Bone marrow (tissue), 2 donors: ENCODE measurements at places on chromosomes 13 and 19.

GRCh38 chr13:107217251-107217650 is 649.3 kb upstream of the ARGLU1 start:
- DNase-seq, result no peak

DNA sequence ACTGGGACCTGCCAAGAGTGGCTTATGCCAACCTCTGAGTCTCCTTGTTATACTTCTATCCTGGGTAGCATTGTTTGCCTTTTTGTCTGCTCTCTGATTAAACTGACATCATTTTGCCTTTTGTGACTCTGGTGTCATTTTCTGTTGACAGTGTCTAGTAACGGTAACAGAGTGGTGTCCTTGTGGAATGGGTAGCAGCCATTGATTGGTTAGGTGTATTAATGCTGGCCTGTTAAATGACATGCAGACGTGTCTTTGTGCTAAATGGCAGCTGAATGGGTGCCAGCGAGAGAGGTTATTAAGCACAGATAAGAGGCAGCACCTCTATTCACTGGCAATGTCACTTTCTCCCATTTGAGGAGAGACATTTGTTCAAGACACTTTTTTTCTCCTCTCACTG is 1289.4 kb downstream of the PCDH9 start:
- no peak for DNase-seq

GRCh38 chr19:347946-348861 is 3.6 kb upstream of the MIER2 start:
- no peak for DNase-seq

DNA sequence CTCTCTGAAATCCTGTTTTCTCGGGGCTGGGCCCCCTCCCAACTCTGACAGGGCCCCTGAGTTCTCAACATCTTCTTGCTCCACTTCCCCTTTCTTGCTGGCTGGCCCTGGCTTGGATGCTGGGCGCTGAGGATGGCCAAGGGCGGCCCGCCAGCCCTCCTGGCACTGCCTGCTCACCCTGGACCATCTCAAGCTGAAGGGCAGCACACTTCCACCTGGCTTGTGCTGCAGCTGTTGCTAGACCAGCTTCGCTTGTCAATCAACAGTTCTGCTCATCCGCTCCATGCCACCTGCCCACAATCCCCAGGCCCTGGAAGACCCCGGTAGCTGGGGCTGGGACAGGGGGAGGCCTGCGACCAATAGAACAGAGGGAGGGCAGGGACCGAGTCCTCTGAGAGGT is 6.9 kb upstream of the GMIP start:
- no peak for DNase-seq

DNA sequence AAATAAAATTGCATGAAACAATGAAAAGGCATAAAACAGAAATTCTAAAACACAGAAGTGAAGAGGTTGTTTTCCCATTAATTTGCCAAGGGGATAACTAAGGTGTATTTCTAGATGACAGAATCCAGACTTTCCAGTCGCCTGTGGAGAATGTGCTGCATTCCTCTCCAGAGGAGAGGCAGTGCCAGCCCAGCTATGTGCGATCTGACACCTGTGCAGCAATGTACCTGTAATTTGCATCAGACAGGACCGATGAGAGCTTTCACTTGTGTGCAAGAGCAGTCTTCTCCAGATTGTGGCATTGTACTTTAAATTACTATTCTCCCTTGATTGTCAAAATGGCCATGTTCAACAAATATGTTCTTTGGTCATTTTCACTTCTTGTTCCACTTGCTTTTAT is 1037.9 kb downstream of the EFNB2 start:
- no peak for DNase-seq

DNA sequence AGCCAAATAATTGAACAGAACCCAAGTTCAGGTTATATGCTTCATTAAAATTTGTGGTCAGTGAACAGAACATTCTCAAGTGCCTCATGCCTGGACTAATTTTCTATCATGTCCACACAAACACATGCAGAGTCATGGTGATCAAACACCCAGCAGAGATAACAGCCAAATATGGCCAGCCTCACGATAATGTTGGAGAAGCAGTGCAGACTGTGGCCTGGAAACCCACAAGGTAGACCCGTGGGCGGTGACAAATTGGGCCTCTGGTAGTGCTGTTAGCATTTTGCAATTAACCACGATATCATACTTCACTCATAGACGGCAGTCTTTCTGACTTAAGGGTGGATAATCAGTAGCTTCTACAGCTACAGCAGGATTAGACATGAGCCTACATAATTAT is 35.0 kb upstream of the VWA8 start:
- no peak for DNase-seq

DNA sequence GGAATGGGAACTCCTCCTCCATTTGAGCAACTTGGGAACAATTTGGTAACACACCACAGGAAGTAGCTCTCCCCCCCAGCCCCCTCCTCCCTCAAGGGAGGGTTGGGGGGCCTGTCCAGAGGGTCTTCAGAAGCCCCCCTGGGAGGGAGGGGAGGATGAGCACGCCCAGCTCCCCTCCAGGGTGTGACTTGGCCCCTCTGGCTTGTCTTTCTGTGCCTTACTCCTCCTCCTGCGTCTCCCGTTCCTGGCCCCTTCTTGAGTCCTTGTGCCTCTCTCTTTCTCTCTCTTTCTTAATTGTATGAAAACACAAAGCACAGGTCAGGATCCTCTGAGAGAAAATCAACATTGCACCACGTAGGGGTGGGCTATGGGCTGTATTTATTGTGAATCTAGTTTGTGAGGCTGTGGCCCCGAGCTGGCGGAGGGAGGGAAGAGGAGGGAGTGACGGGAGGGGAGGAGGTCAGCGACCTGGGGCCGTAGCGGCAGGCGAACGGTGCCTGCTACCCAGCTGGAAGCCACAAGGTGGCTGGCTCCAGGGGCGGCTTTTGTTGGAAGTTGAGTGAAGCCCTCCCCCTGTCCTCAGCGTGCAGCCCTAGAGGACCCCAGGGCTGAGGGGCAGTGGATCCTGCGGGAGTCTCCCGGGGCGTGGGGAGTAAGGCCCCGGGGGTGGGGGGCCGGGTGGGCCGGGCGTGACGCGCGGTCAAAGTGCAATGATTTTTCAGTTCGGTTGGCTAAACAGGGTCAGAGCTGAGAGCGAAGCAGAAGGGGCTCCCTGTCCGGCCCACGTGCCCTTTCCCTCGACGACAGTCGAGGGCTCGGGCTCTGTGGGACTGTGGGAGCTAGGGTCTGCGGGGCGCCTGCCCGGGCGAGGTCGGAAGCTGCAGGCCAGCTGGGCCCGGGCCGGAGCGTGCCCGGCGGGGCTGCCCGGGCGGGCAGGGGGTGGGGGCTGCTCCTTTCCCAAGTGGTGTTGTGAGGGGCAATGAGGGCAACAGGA is 6.4 kb downstream of the LYL1 start:
- DNase-seq, result peak; percentile 26

- no peak for DNase-seq
Observed at GRCh38 chr13:106432636-106433035, 102.8 kb downstream of the EFNB2 start.

DNA sequence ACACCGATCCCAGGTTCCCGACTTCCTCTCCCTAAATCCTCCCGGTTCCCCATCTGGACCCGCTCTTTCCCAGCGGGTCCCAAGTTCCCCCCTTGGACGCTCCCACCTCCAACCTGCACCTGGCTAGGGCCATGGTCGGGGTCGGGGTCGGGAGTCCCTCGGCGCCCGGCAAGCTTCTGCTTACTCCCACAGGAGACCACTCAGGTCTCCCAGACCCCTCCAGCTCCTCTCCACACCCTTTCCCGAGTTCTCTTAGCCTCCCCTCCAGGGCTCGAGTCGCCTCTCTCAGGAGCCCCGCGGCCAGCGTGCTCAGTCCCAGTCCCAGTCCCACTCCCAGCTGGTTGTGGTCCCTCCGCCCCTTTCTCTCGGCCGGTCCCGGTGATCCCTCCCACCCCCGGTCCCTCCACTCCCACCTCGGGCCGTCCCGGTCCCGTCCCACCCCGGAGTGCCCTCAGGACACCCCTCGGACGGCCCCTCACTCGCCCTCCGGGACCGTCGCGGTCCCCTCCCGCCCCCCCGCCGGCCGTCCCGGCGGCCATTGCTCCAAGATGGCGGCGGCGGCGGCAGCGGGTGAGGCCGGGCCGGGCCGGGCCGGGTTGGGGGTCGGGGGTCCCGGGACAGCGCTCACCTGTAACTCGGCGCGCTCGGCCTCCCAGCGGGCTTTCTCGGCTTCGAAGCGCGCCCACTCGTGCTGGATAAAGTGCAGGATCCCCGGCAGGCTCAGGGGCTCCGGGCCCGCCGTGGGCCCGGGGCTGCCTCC is at the start of gene FKRP:
Gene FKRP, plus strand, starts transcription at position 537 of the 760 bp plus-strand sequence. CDS start 9,394 bp downstream, outside the sequence.
- no peak for DNase-seq

DNA sequence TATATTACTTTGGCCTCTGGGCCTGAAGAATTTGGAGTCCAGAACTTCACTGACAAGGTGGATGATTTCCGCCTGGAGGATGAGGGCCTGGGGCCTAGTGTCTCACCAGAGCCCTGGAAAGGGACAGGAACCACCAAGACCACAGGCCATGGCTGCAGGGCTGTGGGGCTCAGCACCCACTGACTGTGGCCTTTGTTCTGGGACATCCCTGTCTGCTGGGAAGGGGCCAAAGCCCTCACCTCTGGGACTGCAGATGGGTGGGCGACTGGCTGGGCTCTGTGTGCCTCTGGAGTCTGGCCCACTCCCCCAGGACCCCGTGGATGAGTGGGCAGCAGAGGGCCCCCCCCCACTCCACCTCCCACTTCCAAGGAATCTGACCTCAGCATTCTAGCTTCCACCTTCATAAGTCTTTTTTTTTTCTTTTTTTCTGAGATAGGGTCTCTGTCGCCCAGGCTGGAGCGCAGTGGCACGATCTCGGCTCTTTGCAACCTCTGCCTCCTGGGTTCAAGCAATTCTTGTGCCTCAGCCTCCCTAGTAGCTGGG is 20.3 kb downstream of the CHST8 start:
- DNase-seq, result no peak

DNA sequence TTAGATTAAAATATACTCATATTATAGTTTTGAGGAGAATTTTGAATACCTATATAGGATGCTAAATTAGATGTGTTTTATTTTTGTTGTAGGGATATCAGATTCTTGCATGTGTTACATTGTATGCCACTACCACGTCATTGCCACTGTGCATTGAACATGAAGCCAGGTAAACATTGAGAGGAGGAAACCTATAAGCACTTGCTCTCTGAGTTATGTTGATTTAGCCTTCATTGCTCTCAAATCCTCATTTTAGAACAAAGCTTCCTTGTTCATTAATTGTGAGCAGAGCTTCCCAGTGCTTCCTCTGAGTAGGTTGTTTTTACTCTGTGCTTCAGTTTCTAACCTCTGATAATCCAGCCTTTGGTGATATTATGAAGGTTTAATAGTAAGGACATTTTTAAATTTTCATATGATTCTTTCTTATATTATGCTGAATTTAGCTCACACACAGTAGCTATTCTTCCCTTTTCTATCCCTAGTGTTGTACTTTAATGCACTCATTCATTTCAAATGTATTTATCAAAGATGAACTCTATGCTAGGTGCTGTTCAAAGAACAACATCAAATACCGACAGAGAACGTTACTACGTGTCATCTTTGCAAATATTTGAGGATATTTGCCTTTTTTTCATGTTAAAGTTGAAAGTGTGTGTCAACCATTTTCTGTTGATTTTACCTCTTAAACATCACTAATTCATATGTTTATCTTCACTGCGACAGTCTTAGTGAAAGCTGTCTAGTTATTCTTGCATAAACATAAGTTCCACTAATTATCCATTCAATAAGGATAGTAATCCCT is 1448.0 kb upstream of the MIR17HG start:
- DNase-seq, result no peak

GRCh38 chr13:99516153-99516929 is 15.1 kb downstream of the TM9SF2 start:
- no peak for DNase-seq

- no peak for DNase-seq
Observed at GRCh38 chr13:94657167-94657566, 55.2 kb downstream of the SOX21 start.

DNA sequence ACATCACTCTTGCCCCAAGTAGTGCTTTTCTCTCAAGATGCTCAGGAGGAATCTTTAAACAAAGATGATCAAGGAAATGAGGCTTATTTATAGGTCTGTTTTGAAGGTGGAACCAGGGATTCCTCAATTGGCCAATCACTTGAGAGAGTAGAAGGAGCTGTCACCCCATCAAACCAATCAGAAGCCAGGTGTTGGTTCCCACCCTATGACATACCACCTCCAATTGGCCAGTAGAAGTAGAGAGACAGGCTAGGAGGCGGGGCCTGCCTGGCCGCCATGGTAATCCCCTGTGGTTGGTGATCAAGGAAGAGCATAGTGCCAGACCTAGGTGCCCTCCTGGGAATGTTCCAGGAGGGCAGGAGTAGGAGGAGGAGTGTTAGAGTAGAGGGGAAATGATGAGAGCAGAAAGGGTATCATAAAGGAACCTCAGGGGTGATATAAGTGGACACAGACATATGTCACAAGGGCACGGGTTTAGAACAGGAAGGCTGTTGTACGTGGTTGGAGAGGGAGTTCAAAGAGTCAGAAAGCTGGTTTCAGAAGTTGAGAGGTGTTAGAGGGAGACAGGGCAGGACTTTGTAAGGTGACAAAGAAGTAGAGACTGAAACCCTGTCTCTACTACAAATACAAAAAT is 10.5 kb downstream of the PMIS2 start:
- no peak for DNase-seq

DNA sequence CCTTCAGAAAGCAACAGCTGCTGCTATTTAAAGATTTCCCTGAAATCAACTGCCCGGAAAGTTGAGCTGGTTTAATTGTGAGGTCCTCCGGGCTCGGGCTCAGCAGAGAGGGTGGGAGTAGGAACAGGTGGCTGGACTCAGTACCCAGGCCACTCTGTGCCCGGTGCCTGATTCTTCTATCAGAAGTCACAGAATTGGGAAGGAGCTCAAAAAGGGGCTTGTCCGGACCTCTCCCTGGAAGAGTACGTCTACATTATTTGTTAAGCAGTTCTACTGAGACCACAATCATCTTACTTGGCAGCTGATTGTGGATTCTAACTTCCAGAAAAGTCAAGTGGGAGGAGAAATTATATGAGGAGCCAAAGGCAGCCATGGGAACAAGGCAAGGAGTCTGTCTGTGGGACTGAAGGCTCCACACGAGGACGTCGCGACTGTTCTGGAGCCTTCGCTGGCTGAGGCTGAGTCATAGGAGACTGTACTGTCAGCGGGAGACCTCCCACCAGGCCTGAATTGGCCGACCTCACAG is 91.7 kb upstream of the ANKRD10 start:
- DNase-seq, result no peak

DNA sequence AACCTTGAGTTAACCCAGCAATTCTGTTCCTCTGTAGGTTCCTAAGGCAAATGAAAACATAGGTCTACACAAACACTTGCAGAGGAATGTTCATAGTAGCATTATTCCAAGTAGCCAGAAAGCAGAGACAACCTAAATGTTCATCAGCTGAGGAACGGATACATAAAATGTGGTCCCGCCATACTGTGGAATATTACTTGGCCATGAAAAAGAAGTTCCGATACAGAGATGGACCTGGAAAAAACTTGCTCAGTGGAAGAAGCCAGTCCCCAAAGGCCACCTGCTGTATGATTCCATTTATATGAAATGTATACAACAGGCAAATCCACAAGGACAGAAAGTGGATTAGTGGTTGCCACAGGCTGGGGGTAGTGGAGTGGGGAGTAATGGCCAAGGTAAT is 53.0 kb downstream of the ARHGEF18 start:
- DNase-seq, result no peak
